ENCODE measurements at places on chromosomes 4 and X.

DNA sequence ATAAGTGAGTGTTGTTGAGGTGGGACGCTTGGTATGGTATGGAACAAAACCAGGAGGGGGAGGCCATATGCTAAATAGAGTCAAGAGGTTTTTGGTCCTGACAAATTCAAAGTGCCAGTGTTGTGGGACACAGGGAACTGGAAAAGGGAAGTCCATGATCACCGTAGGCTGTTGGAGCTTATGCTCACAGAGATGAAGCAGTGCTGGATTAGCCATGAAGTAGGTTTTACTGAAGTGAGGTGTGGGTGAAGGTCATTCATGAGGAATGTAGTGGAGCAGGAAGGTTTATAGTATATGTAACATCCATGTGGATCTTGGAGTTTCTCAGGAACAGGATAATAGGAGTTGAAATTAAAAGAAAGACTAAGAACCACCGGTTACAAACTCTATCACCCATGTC is 256.1 kb upstream of the PITX2 start:
- no peak for DNase-seq

DNA sequence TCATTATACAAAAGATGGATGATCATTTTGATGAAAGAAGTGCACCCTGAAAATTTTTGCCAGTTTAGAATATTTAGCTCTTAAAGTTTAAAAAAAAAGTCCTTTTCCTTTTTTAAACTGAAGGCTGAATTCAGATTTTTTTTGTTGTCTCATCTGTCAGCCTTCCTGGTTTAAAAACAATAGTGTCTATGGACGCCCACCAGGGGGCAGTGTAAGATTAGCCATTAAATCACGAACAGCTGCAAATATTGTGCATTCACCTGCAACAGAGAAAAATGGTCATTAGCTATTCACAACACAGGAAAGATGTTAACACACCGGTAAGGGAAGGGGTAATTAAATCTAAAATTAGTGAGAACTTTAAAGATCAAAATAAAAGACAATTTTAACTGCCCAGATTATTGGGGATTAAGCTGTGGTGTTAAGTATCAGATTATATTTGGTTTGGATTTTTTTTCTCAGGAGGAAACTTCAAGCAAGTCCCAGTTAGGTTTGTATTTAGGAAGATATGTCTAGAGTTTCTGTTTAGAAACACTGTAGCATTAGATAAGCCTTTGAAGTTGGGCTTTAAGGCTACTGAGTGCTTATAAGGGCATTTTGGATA is 4.4 kb upstream of the CXorf38 start:
- no peak for DNase-seq

DNA sequence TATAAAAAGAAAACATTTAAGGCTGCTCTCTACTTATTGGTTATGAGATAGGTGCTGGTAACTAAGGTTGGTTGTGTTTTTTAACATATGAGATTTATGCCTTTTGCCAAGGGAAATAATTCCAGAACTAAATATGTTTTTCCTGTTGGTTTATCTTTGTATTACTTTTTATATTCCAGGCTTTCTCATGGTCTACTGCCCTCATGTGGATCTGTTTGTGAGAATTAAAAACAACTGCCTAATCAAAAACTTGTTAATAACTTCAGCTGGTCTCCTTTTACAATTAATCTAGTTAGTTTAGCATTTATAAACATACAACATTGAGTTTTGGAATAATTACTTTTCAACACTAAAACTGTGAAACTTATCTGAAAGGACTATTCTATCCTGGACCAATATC is 1208.3 kb downstream of the ADGRL3 start:
- DNase-seq, result no peak

DNA sequence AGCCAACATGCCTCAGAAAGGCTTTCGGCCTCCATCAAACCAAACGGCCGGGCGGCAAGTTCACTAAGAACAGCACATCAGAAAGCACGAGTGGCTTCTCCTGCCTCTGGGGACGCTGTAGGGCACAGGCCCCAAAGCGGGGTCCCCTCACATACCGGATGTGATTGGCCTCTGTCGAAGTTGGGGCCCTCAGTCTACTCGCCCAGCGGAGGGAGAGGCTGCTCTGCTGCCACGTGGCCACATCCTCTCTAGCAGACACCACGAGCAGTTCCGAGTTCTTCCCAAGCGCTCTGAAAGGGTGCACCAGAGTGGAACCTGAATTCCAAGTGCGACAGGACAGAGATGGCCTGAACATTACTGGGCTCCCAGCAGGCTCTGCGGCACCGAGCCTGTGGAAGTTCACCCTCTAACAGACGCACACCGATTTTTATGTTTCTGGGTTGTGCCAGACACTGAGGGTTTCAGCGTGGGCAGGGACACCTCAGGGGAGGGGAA is 21.1 kb downstream of the NOP14 start:
- DNase-seq, result no peak

GRCh38 chr4:131644619-131645018 is 1504.5 kb upstream of the PCDH10 start:
- DNase-seq, result no peak

DNA sequence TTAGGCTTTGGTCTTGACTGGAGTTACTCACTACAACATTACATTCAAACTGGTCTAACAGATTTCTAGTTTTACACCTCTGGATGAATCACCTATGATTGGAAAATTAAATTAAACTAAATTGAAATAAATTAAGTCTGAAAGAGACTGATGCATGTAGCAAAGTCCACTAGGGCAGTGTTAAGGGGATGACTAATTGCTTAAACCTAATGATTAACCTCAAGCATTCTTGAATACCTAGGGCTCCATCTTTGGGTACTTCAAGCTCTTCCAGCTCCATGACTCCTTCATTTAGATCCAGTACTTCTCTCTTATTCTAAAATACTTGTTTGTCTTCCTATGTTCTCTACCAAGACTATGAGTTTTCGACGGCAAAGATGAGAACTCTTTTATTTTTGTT is 86.8 kb downstream of the SH2D1A start:
- DNase-seq, result no peak

DNA sequence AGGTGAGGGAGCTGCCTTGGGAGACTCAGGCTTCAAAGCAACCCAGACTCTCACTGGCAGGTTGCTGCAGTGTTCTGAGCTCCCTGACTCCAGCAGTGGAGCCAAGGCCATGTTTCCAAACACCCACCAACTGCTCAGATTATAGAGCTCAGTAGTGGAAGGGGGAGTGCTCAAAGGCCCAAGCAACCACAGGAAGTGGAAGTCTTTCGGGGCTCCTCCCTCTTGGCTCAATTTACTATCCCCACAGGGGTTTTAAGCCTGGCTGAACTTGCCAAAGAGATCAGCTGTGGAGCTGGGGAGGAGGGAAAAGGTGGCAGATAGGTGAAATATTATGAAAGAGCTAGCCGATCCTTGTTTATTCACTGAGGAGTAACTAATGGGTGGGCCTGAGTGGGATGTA is 82.5 kb downstream of the HPRT1 start:
- no peak for DNase-seq

DNA sequence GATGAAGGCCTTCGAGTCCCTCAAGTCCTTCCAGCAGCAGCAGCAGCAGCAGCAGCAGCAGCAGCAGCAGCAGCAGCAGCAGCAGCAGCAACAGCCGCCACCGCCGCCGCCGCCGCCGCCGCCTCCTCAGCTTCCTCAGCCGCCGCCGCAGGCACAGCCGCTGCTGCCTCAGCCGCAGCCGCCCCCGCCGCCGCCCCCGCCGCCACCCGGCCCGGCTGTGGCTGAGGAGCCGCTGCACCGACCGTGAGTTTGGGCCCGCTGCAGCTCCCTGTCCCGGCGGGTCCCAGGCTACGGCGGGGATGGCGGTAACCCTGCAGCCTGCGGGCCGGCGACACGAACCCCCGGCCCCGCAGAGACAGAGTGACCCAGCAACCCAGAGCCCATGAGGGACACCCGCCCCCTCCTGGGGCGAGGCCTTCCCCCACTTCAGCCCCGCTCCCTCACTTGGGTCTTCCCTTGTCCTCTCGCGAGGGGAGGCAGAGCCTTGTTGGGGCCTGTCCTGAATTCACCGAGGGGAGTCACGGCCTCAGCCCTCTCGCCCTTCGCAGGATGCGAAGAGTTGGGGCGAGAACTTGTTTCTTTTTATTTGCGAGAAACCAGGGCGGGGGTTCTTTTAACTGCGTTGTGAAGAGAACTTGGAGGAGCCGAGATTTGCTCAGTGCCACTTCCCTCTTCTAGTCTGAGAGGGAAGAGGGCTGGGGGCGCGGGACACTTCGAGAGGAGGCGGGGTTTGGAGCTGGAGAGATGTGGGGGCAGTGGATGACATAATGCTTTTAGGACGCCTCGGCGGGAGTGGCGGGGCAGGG is 568 bp downstream of the HTT start:
- peak; percentile 17 for DNase-seq

DNA sequence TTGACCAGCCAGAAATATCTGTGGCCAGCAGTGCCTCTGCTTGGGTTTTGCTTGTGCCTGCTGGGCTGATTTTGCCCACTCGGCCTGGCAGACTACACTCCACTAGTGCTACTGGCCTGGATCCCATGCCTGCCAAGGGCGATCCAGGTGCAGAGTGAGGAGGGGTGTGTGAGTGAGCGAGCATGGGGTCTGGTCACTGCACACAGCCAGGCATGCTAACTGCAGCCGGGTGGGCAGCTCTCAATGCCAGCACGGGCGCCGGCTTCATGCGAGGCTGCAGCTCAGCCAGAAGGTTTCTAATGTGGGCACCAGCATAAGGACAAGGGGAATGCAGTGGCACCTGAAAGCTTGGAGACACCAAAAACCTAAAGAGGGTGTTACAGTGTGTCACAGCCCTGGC is 1161.4 kb downstream of the FSTL5 start:
- no peak for DNase-seq

DNA sequence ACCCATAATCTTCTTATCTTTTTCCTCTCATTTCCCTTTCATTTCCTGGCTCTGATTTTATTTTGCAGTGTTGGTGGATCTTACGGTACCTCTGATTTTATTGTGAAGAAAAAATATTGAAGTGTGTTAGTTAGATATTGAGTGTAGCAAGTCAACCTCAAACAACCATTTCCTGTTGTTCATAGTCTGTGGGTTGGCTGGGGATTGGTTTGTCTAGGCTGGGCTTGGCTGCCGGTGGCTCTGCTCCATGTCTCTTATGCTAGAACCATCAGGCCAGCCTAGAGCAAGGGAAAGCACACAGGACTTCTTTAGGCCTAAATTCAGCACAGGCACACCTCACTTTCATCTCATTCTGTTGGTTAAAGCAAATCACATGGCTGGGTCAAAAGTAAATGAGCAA is 383.1 kb upstream of the LCORL start:
- no peak for DNase-seq

- no peak for DNase-seq
These were observed 1435.6 kb downstream of the STIM2 start for GRCh38 chr4:28296239-28296638.

DNA sequence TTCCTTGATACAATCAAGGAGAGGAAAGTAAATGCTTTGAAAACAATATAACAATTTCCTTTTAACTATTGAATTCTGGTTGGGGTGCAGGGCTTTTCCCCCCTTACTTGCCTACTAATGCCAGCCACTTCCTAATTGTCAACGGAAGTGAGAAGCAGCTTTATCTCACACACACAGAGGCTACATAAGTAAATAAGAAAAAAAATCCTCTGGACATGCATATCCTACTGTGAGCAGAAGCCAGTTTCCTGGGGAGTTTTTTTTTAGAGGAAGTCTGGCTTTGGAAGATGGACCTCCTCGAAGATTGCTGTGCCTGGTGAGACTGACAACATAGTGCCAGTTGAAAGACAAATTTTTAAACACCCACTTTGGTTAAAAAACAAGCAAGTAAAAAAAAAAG is 180.6 kb downstream of the OPHN1 start:
- DNase-seq, result no peak

GRCh38 chr4:5916229-5916628 is 23.3 kb upstream of the CRMP1 start:
- DNase-seq, result no peak

DNA sequence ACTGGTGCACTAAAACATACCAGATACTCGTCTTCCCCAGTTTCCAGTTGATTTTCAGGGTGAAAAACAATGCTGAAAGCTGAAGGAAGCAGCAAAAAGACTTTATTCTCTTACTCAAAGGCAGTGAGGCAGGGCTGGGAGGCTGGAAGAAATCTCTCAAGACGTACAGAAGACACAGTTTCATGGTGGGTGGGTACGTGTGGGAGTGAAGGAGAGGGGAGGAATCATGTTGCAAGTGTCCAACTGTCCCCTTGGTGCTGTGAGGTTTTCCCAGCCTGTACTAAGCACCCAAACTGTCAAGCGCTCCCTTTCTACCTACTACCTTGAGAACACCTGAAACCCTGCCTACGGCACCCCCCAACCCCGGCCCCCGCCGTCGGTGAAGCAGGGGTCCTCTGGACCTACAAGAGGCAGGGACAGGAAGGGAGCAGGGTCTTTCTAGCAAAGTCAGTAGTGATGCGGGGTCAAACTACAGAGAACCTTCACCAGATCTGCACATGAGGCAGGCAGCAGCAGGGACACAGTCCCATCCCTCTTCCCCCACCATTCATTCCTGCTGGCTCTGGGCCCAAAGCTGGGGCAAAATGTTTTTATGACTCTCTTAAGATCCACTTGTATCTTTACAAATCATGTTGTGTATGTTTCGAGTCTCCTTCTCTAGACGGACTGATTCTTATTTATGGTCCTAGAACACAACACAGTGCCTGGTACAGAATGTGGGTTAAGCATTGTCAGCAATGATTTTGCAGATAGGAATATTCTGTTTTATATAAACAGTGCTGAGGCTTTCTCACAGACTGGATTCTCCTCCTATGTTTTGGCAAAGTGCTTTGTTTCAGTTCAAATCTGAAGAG is 2.4 kb upstream of the SETD7 start:
- no peak for DNase-seq

DNA sequence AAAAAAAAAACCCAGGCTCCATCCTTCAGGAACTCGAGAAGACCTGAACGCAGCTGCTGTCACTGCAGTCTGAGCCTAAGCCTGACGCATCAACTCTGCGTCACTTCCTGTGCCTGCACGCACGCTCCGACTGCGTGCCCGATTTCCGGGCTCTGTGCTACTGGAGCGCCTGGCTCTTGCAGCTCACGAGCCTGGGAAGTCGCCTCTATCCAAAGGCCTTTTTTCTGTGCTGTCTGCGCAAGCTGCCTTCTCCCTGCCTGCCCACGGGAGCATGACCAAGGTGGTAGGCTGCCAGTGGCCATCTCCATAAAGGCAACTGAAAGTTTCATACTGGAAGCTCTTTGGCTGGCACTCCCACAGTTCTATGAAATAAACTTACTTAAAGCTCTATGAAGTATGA is 9.9 kb upstream of the GASK1B start:
- no peak for DNase-seq

GRCh38 chrX:39900777-39901170 is 197.0 kb downstream of the BCOR start:
- no peak for DNase-seq

- no peak for DNase-seq
These were observed 160.5 kb upstream of the AGTR2 start for GRCh38 chrX:116009861-116010710.

All from activated naive CD4-positive, alpha-beta T cell (primary cell).